Lower leg skin (tissue), 4 donors: ENCODE measurements at places on chromosomes 5 and 9.

GRCh38 chr9:38066197-38066913 is 2.7 kb downstream of the SHB start:
- no peak for DNase-seq

DNA sequence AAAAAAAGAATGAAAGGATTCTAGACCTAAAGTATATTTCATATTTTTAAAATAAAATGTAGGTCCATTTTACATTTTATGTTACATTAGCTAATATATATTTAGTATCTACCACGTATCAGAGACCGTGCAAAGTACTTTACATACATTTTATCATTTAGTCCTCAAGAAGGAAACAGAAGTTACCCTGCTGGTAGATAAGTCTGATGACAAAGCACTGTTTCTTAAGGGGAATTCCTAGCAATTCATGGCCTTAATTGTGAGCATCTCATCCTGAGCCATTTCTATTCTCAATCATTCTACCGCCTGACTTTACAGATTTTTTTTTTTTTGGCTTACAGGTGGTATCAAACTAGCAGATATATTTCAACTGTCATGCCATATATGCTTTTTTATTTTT is 367.7 kb downstream of the PRELID2 start:
- DNase-seq: no peak

GRCh38 chr5:69312459-69313160 is 20.0 kb downstream of the CCDC125 start:
- no peak for DNase-seq

DNA sequence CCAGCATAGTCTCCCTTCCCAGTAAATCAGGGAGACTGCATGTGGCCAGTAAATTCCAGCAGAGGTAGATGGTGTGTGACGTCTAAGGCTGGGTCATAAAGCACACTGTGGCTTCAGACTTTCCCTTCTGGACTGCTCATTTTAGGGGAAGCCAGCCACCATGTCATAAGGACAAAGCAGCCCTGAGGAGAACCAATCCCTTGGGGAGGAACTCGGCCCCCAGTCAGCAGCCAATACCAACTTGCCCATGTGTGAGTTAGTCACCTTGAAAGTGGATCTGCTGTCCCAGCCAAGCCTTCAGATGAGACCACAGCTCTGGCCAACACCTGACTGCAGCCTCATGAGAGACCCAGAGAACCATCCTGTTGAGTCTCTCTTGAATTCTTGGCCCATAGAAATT is 14.7 kb upstream of the NINJ1 start:
- no peak for DNase-seq

GRCh38 chr5:76062502-76063041 is 20.6 kb upstream of the SV2C start:
- no peak for DNase-seq
